ENCODE measurements at places on chromosomes 12 and 14.

DNA sequence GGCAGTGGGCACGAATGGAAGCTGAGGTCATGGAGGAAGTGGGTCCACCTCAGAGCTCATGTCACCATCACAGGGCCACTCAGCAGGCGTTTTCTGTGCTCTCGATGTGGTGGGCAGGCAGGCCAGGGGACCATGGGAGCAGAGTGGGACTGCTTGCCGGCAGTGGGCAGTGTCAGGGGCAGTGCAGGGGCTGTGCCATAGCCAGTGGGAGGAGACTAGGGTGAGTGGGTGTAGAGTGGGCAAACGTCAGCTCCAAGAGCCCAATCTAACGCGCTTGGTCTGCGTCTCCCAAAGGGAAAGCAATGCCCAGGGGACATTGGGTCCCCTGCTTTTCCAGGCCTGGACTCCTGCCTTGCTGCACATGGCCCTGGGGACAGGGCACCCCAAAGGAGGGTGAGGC, 58.3 kb downstream of the SLC6A12 start:
- DNase-seq = no peak

GRCh38 chr14:87013583-87013982, 979.4 kb downstream of the GALC start:
- DNase-seq = no peak

- DNase-seq = no peak
Measured at GRCh38 chr12:132807295-132808092, 21.2 kb downstream of the GOLGA3 start.

DNA sequence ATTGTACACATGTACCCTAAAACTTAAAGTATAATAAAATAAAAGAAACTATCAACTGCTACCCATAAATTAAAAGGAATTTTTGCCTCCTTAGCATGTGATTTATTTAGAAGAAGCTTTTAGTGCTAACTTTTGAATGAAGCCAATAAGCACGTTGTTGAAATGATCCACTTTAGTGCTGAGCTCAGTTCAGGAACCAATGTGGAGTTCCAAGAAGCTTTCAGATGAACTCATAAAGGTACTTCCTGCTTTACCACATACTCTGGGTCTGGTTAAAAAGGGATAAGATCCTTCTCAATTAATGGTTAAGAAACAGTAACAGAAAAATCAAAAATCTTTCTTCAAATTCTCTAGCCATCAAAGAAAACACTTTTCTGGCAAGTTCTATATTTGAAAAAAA, 39.4 kb downstream of the TMTC1 start:
- no peak for DNase-seq

DNA sequence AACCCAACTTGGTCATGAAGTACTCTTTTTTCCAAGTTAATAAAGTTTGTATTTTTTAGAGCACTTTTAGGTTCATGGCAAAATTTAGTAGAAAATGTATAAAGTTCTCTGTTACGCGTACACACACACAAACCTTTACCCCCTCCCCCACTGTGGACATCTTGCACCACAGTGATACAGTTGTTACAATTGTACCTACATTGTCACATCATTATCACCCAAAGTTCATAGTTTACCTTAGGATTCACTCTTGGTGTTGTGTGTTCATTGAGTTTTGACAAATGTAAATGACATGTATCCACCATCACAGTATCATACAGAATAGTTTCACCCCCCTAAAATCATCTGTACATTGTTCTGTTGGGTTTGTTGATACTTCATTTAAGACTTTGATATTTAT, 23.9 kb downstream of the PLEKHA5 start:
- no peak for DNase-seq

DNA sequence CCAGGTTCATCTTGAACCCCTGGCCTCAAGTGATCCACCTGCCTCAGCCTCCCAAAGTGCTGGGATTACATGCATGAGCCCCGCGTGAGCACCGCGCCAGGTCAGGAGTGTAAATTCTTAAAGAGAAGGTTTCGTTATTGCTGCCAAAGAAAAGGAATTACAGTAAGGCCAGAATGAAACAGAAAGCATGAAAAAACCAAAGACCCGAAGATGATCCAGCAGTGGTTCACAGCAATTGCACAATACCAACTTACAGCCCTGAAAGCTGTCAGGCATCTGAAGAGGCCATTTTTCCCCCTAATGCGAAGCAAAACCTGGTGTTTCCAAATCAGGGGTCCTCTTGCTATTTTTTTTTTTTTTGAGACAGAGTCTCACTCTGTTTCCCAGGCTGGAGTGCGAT, 10.3 kb downstream of the RBM23 start:
- no peak for DNase-seq

- DNase-seq = no peak
Measured at GRCh38 chr12:65779946-65780345, 44.3 kb upstream of the HMGA2 start.

GRCh38 chr12:121356657-121357056, 4.4 kb upstream of the ANAPC5 start:
- DNase-seq = no peak

- no peak for DNase-seq
Measured at GRCh38 chr12:125038976-125039625, 26.1 kb upstream of the AACS start.

DNA sequence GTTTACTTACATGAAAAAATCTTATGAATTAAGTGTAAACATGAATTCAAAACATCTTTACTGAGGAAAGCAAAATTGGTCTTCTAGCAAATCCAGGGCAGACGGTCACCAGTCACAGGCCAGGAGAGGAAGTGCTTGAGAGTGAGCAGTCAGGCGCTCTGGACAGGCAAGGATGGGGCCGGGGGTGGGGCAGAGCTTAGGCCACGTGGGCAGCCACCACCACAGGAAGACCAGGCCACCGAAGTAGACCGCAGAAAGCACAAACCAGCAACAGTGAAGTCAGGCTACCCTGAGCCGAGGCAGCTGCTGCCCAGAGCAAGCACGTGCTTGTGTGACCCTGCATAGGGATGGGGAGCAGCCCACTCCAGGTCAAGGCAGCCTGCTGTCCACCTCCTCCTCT, 33.5 kb downstream of the SLC6A12 start:
- DNase-seq = no peak

DNA sequence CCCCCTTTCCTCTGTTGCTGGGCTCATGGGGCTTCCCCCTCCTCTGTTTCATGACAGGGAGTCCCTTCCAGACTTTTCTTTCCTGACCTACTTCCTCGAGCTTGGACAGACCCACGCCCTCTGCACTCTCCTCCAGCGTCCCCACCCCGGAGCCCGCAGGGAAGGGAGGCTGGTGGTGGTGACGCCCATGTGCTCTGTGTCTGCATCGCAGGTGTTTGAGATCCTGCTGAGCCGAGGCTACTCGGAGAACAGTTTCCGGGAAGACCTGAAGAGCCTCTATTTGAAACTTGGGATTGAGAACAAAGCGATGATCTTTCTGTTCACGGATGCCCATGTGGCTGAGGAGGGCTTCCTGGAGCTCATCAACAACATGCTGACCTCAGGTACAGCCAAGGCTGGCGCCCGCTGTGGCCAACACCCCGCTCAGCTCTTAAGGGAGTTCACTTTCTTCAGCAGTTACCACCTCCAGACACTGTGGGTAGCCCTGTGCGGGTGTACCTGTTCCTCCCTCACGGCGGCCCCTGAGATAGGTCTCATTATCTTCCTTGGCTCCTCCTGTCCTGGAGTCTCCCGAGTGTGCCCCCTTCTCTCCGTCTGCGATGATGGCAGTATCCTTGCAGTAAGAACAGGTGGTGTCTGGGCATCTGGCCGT, 85.6 kb downstream of the CCDC92 start:
- DNase-seq = no peak

DNA sequence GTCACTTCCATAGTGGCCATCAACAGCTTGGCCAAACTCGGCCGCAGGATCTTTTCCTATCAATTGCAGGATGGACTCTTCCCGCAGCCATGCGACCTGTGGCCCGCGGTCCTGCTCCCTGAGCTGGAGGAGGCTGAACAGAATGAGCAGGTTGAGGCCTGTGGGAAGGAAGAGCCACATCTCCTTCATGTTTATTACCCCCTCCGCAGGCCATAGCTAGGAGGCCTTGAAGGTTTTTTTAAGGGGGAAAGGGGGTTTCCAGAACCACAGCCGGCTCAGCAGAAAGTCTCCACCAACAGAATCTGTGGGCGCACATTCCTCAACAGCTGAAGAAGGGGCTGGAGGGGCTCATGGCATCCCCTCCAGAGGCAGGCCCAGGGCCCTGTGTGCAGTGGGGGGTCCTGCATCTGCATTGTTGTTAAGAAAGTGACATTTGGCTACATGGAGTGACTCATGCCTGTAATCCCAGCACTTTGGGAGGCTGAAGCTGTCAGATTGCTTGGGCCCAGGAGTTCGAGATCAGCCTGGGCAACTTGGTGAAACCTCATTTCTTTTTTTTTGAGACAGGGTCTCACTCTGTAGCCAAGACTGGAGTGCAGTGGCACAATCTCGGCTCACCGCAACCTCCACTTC, 25.2 kb upstream of the PPP1R13B start:
- no peak for DNase-seq

GRCh38 chr14:99245564-99246511, 26.2 kb downstream of the BCL11B start:
- DNase-seq = no peak

GRCh38 chr12:64800640-64801039, 23.8 kb upstream of the TBC1D30 start:
- DNase-seq = no peak

DNA sequence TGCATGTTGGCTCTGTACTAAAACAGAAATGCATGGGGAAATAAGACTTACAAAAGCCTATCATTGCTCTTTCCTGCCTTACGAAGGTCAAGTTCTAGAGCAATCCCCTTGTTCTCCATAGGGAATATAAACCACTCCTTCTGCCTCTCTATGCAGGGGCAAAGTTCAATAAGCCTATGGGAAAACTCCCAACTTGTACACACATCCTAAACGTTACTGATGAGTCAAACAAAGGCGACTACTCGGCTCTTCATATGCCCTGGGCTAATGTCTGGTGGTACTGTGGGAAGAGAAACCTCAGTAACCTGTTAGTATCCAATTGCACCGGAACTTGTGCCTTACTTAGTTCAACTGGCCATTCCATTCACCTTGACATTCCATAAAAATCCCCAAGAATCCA, 32.7 kb downstream of the PRMT8 start:
- no peak for DNase-seq

GRCh38 chr14:69807192-69807591, 10.2 kb upstream of the SLC10A1 start:
- no peak for DNase-seq

DNA sequence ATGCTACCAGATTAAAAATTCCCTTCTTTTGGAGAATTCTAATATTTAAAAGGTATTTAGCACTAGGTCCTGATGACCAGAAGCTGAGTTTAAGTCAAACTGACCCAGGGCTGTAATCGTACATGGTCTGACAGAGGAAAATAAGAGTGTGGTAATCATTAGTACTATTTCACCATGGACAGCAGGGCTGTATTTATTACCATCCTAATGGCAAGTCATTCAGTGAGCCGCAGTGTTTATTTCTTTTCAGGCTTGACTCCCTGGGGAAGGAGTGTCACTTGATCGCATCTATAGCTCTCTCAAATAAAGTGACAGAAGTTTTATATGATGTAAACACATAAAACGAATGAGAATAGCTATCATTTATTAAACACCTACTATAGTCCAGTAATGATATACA, 261.8 kb downstream of the BTG1 start:
- DNase-seq = no peak

DNA sequence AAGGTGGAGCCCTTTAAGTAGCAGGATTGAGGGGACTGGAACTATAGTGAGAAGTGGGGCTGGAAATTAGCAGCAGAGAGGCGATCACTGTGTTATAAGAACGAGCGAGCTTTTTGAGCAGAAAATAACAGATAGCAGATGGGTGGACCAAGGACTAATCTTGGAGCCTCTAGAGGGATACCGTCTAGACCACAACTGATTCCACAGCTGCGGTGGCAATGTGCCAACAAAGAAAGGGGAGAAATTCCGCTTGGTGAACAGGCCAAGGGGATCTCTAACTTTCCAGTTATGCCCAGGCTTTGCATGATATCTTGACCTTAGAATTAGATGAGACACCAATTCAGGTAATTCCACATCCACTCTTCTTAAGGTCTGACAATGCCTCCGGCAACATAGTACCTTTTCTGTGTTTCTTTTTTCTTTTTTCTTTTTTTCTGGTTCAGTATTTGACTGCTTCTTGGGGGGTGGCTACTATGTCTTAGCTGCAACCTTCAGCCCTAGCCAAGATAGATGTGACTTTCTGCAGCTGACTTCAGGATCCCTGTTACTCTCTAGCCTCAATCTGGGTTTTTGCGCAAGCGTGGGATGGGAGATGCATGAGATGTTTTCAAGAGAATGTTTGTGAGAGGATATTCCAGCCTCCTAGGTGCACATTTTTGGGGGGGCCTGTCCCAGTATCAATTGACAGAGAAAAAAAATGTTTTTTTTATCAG, 143.4 kb upstream of the CPSF6 start:
- no peak for DNase-seq

Data from esophagus squamous epithelium (tissue), 5 donors.